ENCODE measurements at places on chromosomes 7 and 10. TPM values are rescaled to one million over a fixed set of nuclear protein-coding genes. Genes with fewer than 3 reads are reported as not detected.

Gene SBDS
- total RNA-seq = 129 TPM

Gene CRPPA
- 2.9 TPM for total RNA-seq

Gene SPRN
- total RNA-seq = not detected

Gene VSTM4
- total RNA-seq = 19.5 TPM

Gene NME8
- 2.1 TPM for total RNA-seq

Gene FEZF1
- not detected for total RNA-seq

Gene VWDE
- total RNA-seq = 0.90 TPM

Gene GRID2IP
- 0.46 TPM for total RNA-seq

Gene FXYD4
- 1.1 TPM for total RNA-seq

Gene BTBD16
- total RNA-seq = 0.35 TPM

Gene COBL
- total RNA-seq = 29.2 TPM

Gene SPDYE6
- total RNA-seq = not detected

Gene SH2B2
- total RNA-seq = 13.2 TPM

Gene NPY4R
- not detected for total RNA-seq

Gene RPEL1
- not detected for total RNA-seq

Gene MRLN
- not detected for total RNA-seq

Gene C7orf57
- not detected for total RNA-seq

Gene HGF
- 26.5 TPM for total RNA-seq

Gene KCND2
- 0.61 TPM for total RNA-seq

Gene SPAM1
- not detected for total RNA-seq

Gene ADRA2A
- total RNA-seq = 4.9 TPM

Gene ADAM8
- 20.3 TPM for total RNA-seq

Gene CROT
- total RNA-seq = 8.4 TPM

Gene H2BK1
- total RNA-seq = not detected

Gene CDNF
- total RNA-seq = 0.61 TPM

Gene PTN
- total RNA-seq = 5.4 TPM

Gene XPNPEP1
- total RNA-seq = 45.2 TPM

Gene STK31
- total RNA-seq = 1.1 TPM

Gene AKR1C4
- not detected for total RNA-seq

Gene MSMB
- not detected for total RNA-seq

Gene GPRIN2
- 56.2 TPM for total RNA-seq

Gene GPR141
- 4.0 TPM for total RNA-seq

Gene SLC18A2
- 5.2 TPM for total RNA-seq

Gene LRRC61
- total RNA-seq = 10.2 TPM

Gene NUB1
- 55.2 TPM for total RNA-seq

Gene ITPRID1
- not detected for total RNA-seq

Gene OR2A12
- total RNA-seq = not detected

Gene ZNF22
- 26.9 TPM for total RNA-seq

Gene TLL2
- total RNA-seq = not detected

Gene FGFBP3
- total RNA-seq = 0.81 TPM

Gene MMD2
- total RNA-seq = not detected

Gene COPG2
- 16.3 TPM for total RNA-seq

Gene MINPP1
- total RNA-seq = 15.4 TPM

Gene GIMAP4
- 83.3 TPM for total RNA-seq

Gene BHLHA15
- total RNA-seq = 0.81 TPM

Gene TAF6
- total RNA-seq = 34.9 TPM

Gene NOS3
- 42.9 TPM for total RNA-seq

Gene MLXIPL
- total RNA-seq = 11.1 TPM

Gene SORBS1
- total RNA-seq = 50.7 TPM
